Bronchial smooth muscle cell (primary cell): ENCODE measurements at places on chromosomes 5 and 9. TPM values are rescaled to one million over a fixed set of nuclear protein-coding genes. Genes with fewer than 3 reads are reported as not detected.

The ZNF879 gene
- 4.1 and 4.2 TPM in 2 replicates for total RNA-seq

The LCN10 gene
- total RNA-seq = 0.16 TPM in 1 of 2 replicates, not detected in the other

The C7 gene
- total RNA-seq = 0.26 and 0.79 TPM in 2 replicates

The TXN gene
- 426 and 479 TPM in 2 replicates for total RNA-seq

The RPS14 gene
- 3,322 and 4,834 TPM in 2 replicates for total RNA-seq

The TMEM174 gene
- not detected in 2 replicates for total RNA-seq

The IL4 gene
- total RNA-seq = not detected in 2 replicates

The NTMT1 gene
- total RNA-seq = 25.1 and 32.6 TPM in 2 replicates

The OSMR gene
- total RNA-seq = 20.1 and 36.3 TPM in 2 replicates

The PCDHGA6 gene
- 2.4 and 3.9 TPM in 2 replicates for total RNA-seq

The SAPCD2 gene
- total RNA-seq = 0.26 and 0.47 TPM in 2 replicates

The CDC20B gene
- total RNA-seq = 0.09 TPM in 1 of 2 replicates, not detected in the other

The TMEM8B gene
- 2.4 and 2.7 TPM in 2 replicates for total RNA-seq

The NMUR2 gene
- total RNA-seq = not detected in 2 replicates

The TAL2 gene
- not detected in 2 replicates for total RNA-seq

The LHX6 gene
- not detected in 2 replicates for total RNA-seq

The KLF4 gene
- 24.2 and 24.7 TPM in 2 replicates for total RNA-seq

The MEIKIN gene
- not detected in 2 replicates for total RNA-seq

The SLC24A2 gene
- total RNA-seq = not detected in 2 replicates

The ZFP37 gene
- total RNA-seq = 3.3 and 3.7 TPM in 2 replicates

The NCS1 gene
- 36.1 and 38.0 TPM in 2 replicates for total RNA-seq
